Natural killer cell treated with Interleukin-12 subunit alpha and Interleukin-12 subunit beta and Interleukin-15 and Interleukin-18, amount 100 ng/mL, for 72 hours (primary cell): ENCODE measurements at places on chromosomes 2 and 18. TPM values are rescaled to one million over a fixed set of nuclear protein-coding genes. Genes with fewer than 3 reads are reported as not detected.
A peak's percentile ranks its signal among the peaks of the same experiment; 100 is the strongest.

DNA sequence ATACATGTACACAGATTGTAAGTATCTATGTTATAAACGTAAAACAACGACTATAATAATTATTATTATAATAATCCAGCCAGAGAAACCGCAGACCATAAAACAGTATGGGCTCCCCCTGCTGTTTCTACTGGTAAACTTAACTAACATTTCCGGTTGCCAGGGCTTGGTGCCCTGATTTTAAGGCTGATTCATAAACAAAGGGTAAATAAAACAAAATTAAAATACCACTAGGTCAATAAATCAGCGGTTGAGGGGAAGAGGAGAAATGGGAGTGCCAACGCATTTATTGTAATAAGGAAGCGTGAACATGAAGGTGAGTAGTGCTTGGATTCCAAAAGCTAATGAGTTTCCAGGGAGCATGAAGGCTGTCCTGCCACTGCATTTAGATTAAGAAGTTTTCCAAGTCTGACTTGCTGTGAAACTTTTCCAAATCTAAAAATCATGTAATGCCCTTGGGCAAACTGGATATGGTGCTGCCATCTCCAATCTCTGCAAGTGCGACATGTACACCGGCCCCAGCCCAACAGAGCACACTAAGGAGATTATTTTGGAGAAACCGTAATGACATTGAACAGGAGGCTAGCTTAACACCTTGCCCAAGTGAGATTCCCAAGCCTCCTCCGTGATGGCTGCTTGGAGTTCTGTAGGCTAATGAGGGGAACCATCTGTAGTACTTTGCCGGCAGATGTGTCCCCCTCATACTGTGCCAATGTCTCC, 50.7 kb upstream of the HNRNPA3 start:
- DNase-seq = no peak

- DNase-seq = no peak
Measured at GRCh38 chr2:162025121-162025911, 48.7 kb downstream of the DPP4 start.

DNA sequence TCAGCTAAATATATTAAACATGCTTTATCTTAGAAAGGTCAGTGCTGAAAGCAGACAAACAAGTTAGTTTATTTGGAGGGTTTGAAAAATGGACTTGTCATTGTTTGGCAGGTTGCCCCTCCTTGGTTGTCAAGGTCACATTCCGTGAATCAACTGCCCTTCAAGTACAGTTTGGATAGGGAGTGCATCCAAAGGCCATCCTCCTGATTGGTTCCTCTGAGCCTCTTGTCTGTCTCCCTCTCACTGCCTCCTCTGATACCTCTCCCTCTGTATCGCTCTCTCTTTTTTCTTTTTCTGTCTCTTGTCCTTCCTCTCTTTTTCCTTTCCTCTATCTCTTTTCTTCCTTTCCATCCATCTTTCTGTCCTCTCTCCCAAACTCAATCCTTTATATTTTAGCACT, 5.4 kb downstream of the ITGAV start:
- DNase-seq = no peak

GRCh38 chr2:35931626-35932025, 424.0 kb upstream of the CRIM1 start:
- DNase-seq = no peak

DNA sequence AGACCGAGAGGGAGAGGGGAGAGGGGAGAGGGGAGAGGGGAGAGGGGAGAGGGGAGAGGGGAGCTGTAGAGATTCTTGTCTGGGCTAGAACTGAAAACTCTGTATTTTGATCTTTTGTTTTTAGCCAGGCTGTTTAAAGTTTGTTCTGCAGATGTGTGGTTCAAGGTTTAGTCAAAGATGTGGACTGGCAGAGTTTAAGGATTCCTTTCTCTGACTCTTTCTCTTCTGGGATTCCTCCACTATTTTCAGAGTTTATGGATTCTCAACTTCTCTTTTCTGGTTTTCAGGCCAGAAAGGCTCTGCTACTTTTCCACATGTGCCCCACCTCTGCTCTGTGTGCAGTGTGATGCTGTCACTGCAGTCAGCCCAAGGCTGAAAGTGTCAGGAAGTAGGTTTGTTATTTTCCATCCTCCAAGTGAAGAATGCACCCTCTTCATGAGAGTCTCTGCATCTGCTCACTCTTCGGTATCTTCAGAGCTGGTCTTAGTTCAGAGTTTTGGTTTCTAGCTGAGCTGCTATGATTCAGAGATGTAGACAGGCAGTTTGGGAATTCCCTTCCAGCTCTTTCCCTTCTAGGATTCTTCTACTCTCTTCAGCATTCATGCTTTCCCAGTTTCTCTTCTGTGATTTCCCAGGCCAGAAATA, 130.9 kb upstream of the SMAD7 start:
- no peak for DNase-seq

GRCh38 chr2:202178346-202178958, 59.9 kb downstream of the SUMO1 start:
- DNase-seq = peak; percentile 68

DNA sequence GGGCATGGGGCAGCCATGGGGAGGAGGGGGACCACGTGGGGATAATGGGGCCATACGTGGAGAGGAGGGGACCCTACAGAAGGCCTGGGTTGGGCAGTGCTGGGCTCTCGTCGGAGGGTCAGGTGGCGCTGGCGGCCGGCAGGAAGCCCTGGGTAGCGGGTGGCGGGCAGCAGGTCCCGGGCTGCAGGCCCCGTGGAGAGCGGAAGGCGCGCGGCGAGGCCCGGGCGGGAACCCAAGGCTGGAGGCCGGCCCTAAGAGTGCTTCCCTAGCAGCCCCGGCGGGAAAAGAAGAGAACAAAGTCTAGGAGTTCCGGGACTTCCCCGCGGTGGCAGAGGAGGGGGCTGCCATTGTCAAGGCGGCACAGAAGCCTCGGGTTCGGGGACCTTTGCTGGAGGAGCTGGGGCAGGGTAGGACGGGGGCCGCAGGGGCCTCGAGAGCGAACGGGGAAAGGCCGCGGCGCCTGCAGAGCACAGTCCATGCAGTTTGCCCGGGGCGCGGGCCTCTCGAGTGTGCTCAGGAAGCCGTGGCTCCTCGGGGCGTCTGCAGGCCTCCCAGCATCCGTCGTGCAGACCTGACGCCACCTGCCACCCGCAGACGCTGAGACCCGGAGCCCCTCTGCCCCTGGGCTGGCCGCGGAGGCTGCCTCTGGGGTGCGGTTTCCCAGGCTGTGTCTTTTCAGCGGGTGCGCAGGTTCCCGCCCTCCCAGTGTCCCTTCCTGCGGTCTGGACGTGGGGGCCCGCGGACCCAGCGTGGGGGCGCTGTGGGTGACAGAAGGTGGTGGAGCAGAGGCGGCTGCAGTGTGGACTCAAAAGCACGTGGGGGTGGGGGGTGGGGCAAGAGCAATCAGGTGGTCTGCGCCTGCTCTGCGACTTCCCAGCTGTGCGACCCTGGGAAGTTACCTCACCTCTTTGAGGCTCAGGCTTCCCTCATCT, 19.4 kb upstream of the NCL start:
- no peak for DNase-seq

The ANKRD30B gene
- not detected for total RNA-seq

The TGFA gene
- 1.6 TPM for total RNA-seq

The D2HGDH gene
- 60.1 TPM for total RNA-seq
